ENCODE measurements at places on chromosomes 1 and 21.
A peak's percentile ranks its signal among the peaks of the same experiment; 100 is the strongest.

GRCh38 chr1:210525716-210526454 is 197.2 kb downstream of the HHAT start:
- no peak for DNase-seq

GRCh38 chr1:165629151-165629550 is 1.9 kb upstream of the MGST3 start:
- DNase-seq, result no peak

- DNase-seq, result no peak
Measured at GRCh38 chr1:45594412-45594811, 10.6 kb downstream of the NASP start.

- DNase-seq, result no peak
Measured at GRCh38 chr1:200380589-200381021, 29.2 kb downstream of the ZNF281 start.

DNA sequence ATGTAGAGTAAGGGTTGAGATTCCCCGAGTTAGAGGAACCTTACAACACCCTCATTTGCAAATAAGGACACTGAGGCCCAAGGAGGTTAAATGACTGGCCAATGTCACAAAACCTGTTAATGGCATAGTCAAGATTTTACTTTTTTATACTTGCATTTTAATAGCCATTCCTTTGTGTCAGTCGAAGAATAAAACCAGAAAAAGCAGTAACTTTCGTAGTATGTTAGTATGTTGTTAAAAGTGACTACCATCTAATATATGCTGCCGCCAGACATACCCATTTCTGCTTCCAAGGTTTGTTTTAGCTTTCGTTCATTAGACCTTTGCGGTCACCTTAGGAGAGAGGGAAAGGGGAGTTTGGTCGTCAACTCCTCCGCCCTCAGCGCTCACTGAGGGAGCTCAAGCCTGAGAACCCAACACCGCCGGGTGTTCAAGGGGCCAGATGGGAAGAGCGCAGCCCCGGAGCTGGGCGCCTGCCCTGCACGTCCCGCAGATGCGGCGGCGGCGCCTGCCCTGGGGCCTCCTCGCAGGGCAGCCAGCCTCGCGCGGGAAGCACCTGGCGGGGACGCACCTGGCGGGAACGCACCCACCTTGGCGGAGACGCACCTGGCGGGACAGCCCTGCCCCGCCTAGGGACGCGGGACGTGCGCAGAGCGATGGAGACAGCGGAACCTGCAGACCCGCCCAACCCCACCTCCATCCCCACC is 466 bp downstream of the VPS26C start:
- no peak for DNase-seq

- no peak for DNase-seq
Measured at GRCh38 chr1:53684741-53685140, 54.2 kb downstream of the GLIS1 start.

- peak; percentile 98 for DNase-seq
Measured at GRCh38 chr1:1273512-1274298, at the start of gene UBE2J2. Gene UBE2J2 (minus strand): TSS chr1:1273854. CDS start chr1:1267992, 5,862 bp downstream.

- no peak for DNase-seq
Measured at GRCh38 chr1:206456577-206457370, 13.5 kb upstream of the IKBKE start.

- DNase-seq, result no peak
Measured at GRCh38 chr21:32022146-32022545, 149.3 kb downstream of the HUNK start.

- DNase-seq, result no peak
Measured at GRCh38 chr1:229557200-229557850, 1.2 kb downstream of the ABCB10 start.

DNA sequence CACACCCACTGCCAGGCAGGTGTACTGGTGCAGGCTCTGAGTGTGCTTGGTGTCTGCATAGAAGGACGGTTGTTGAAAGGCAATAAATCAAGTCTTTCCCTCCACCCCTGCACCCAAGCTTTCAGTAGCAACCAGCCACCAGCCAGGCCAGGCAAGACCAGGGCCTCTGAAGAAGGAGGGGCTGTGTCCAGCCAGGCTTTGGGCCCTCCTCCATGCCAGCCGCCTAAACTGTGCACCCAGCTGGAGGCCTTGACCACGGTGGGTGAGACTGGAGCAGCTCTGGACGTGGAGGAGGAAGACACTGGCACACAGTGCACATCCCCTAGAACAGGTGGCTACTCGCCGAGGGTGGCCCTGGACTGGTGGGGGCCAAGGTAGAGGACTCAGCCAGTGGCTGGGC is 4.9 kb downstream of the OLIG2 start:
- no peak for DNase-seq

- no peak for DNase-seq
Measured at GRCh38 chr1:204979891-204980649, 62.9 kb upstream of the CNTN2 start.

GRCh38 chr1:41790351-41790750 is 128.4 kb downstream of the HIVEP3 start:
- DNase-seq, result no peak

GRCh38 chr1:46481961-46482360 is 7.7 kb upstream of the DMBX1 start:
- no peak for DNase-seq

GRCh38 chr1:196477262-196477661 is 131.0 kb downstream of the KCNT2 start:
- DNase-seq, result no peak

- DNase-seq, result peak; percentile 79
Measured at GRCh38 chr1:210754878-210755665, 378.9 kb downstream of the KCNH1 start.

GRCh38 chr1:110053552-110054428 is 16.7 kb downstream of the ALX3 start:
- peak; percentile 70 for DNase-seq

DNA sequence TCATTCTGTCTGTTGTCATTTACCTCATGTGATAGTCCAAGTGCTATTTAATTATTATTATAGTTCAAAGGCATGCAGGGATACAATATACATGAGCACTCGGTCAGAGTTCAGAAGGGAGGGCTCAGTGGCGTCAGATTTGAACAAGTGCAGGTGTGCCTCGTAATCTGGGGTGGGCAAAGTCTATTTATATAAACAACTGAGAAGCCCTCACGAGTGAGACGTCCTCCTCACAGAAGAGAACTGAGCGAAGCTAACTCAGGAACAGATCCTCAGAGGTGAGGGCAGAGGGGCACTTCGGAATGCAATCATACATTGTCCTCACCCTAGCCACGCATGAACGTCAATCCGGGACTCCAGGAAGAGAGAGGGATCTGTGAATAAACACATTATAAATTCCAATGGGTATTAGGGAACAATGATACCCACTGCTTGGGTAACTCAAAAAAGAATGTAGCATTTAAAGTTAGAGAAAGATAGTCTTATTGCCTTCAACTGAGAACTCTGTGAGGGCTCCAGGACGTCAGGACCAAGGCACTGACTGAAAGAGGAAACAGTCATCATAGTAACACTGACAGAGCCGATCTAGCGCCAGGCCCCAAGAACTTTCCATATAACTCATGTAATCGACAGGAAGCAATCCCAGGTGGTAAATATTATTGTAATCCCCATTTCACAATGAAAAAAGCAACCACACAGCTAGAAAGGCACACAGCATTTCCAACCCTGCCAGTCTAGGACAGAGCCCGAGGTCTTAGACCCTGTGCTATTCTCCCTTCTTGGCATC is 127.1 kb upstream of the B3GALT2 start:
- DNase-seq, result no peak

DNA sequence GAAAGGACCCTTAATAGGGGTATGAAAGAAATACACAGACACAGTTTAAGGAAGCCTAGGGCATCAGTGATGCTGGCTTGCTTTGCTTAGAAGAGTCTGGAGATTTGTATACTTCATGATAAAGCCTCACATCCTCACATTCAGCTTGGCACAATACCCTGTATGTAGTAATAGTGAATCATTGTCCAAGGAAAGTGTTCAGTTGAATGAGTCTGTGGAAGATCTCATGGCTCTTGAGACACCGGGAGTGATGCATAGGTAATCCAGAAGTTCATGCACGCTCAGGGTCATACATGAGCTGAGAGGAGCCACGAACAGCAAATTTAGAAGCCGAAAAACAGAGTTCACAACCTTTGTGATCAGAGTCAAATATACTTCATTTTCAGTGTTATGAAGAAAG is 537.2 kb upstream of the TMPRSS15 start:
- no peak for DNase-seq

GRCh38 chr1:211305044-211305443 is 21.6 kb upstream of the TRAF5 start:
- DNase-seq, result no peak

DNA sequence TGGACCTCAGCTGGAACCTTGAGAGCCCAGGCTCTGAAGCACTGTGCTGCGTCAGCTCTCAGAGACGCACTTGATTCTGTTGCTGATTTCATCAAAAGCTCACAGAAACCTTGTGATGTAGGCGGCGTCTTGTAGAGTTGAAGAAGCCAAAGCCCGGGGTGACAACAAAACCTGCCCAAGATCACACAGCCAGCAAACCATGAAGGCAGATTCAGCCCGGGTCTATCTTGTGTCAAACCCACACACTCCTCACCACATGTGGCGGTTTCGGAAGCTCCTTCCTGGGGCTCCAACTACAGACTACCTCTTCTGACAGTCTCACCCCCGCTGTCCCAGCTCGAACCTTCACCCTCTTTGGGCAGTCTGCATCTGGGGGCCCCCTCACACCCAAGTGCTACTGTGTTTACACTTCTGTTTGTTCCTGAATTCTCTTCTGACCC is 50.4 kb downstream of the TENT5C start:
- DNase-seq, result no peak

- peak; percentile 62 for DNase-seq
Measured at GRCh38 chr1:61181067-61182038, 99.0 kb downstream of the NFIA start.

- DNase-seq, result no peak
Measured at GRCh38 chr1:192265516-192266173, 51.1 kb upstream of the RGS21 start.

- no peak for DNase-seq
Measured at GRCh38 chr1:211967704-211968103, 67.7 kb downstream of the INTS7 start.

DNA sequence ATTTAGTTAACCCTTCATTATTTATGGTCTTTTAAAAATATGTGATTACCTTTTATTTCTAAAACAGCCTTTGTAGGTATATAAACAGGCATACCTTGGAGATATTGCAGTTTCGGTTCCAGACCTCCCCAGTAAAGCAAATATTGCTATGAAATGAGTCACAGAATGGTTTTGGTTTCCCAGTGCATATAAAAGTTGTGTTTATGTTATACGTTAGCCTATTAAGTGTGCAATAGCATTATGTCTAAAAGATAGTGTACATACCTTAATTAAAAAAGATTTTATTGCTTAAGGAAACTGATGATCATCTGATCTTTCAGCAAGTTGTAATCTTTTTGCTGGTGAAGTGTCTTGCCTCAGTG is 44.1 kb downstream of the XCL2 start:
- DNase-seq, result no peak

GRCh38 chr1:72357411-72357810 is 75.1 kb upstream of the NEGR1 start:
- DNase-seq, result no peak

DNA sequence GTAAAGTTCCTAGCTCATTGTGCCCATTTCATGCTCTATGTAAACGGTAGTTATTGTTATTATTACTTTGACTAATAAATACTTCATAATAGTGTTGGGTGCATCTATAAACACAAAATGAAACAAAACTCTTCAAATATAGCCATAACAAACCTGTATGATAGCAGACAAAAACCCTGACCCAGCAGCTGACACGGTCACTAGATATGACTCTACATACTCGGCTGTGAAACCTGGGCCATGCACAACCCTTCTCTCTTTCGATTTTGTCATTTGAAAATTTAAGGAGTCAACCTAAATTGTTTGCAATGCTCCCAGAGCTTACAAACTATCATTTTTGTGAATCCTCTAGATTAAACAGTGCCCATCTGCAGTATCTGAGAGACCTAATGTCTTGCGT is 8.0 kb upstream of the RGS13 start:
- DNase-seq, result no peak

- no peak for DNase-seq
Measured at GRCh38 chr1:119686661-119687060, 25.1 kb upstream of the PHGDH start.

DNA sequence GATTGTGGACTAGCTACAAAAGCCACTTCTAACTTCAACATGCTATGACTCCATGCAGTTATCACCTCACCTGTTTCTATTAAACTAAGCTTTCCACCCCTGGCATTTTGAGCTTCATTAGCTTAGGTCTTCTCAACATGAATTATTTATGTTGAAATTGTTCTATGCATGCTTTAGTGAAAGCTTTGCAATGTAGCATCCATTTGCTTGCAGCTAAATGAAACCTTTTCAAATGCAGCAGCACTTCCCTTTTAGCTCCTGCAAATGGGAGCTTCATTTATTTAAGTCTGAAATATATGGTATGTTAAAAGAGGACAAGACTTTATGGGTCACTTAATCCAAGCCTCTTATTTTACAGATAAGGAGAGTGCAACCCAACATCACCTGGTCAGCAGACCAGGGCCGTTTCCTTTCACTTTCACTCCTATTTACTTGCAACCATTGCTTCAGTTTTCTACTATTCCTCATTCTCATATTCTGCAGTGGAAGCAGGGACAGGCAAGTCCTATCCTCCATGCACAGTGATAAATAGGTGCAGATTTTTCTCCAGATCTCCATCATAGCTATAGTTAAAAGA is 56.4 kb upstream of the SAMSN1 start:
- no peak for DNase-seq

GRCh38 chr21:45290948-45291612 is 3.4 kb upstream of the POFUT2 start:
- DNase-seq, result peak; percentile 13

DNA sequence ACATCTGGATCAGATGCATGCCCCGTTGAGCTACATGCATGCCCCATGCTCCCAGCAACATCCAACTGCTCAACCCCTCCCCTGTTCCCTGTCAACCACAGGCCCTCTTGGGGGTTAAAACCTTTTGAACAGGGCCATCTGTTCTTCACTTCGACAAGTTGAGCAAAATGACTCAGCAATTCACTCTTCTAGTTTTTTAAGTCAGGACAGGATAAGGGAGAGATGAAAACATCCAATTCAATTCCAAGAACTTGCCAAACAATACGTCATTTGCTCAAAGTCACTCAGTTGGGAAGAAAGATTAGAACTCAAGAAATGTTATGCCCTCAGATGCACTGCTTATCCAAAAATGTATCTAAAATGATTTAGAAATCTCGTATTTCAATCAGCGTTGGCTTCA is 46.1 kb upstream of the MTF2 start:
- DNase-seq, result no peak

- DNase-seq, result peak; percentile 81
Measured at GRCh38 chr1:183487674-183488442, 15.6 kb downstream of the SMG7 start.

- no peak for DNase-seq
Measured at GRCh38 chr1:80917826-80918225, 882.9 kb upstream of the ADGRL2 start.

DNA sequence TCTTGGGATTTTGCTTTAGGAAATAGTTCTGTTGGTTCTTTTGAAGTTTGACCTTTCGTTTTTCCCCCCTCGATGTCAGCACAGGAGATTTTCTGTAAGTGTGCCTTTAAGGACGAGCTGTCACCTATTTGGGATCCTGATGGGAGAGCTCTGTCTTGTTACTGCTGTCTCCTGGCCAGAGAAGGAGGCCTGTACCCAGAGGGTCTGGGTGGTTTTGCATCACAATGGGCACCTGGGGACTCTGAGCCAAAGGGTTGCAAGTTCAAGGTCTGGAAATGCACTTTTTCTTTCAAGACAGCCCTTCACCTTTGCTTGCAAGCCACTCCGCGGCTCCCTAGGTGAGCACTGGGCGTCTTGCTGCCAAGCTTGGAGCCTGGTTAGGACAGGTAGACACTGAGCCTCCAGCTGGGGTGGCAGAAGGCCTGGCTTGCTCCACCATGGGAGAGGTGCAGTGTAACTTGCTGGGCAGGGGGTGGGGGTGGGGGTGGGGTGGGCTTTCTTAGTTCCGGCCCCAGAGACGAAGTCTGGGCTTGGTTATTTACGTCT is 2.9 kb downstream of the AJAP1 start:
- DNase-seq, result peak; percentile 20

All from brain (organoid and tissue), 16 donors.